HCEC 1CT (cell line): ENCODE measurements at places on chromosomes 1 and 21.

DNA sequence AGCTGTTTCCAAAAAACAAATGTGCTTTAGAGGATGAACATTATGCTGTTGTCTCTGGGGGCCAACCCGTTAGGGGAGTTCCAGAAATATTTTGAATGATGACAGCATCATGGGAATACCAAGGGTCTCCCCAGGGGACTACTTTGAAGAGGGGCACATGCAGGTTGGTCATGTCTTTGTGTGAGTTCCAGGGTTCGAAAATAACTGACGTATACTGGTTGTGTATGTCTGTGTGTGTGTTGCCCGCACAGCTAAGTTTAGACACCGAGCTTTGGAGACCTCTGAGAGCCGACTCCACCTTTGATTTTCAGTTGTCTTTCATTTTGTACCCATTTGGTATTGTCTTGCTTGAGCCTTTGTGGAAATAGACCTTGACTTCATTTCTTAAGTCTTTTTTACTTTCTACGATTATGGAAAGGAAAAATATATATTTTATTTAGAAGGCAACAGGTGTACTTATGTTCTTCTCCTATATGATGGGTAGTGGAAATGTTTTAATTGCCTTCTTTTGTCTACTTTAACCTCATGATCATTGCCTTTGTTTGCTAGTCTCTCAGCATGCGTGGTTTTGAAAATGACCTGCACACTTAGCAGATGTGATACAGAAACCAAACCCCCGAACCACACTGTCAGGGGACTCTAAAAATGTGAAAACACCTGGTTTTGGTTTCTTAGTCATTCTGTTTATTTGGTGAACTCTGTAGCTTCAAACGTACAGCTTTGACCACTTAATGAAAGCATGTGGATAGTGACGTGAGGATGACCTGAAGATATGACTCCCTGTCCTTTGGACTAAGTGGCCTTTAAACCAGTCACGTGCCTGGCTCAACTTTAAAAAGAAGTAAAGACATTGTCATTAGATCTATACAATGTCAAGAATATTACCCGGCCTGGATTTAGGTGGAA lies 56.5 kb downstream of the GALNT2 start:
- no peak for DNase-seq

GRCh38 chr21:36571556-36571955 lies 91.6 kb upstream of the CLDN14 start:
- DNase-seq = no peak

- DNase-seq = no peak
These were observed 53.4 kb downstream of the TMPRSS15 start for GRCh38 chr21:18350216-18350615.

DNA sequence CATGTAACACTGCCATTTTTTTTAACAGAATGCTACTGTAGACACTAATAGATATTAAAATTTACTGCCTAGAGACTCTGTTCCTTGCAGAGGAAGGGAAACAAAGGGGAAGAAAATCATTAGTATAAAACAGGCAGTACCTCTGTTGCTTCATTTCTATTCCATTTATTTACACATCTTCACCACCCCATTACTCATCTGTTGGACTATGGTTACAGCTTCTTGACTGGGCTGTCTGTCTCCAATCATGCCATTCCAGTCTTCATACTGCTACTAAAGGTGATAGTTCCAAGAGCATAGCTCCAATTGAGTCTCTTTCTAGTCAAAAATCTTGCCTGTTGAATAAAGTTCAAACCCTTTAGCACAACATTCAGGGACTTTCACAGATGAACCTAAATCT lies 22.2 kb upstream of the GPR25 start:
- DNase-seq = no peak

- peak; percentile 29 for DNase-seq
These were observed 107.8 kb upstream of the DMRTA2 start for GRCh38 chr1:50531027-50531426.

- no peak for DNase-seq
These were observed 2.0 kb downstream of the AK5 start for GRCh38 chr1:77283701-77284425.

DNA sequence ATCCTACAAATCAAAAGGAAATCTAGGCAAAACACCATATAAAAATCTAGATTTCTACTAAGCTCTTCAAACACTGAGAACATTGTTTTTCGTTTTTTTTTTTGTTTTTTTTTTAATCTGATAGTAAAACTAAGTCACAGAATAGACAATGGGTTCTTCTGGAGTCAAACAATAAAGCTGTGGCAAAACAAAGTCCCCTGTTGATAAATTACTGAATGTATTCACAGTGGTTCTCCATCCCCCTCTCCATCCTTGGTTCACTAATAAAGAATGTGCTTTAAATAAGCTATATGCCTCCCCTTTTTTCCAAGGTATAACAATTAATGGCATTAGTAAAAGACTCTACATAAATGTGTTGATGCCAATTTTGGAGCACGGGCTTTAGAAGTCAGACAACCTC lies 16.7 kb upstream of the ATP1B1 start:
- no peak for DNase-seq

GRCh38 chr1:154878371-154879037 lies 8.4 kb upstream of the KCNN3 start:
- DNase-seq = peak; percentile 59

GRCh38 chr1:239053279-239053678 lies 333.1 kb upstream of the CHRM3 start:
- no peak for DNase-seq

DNA sequence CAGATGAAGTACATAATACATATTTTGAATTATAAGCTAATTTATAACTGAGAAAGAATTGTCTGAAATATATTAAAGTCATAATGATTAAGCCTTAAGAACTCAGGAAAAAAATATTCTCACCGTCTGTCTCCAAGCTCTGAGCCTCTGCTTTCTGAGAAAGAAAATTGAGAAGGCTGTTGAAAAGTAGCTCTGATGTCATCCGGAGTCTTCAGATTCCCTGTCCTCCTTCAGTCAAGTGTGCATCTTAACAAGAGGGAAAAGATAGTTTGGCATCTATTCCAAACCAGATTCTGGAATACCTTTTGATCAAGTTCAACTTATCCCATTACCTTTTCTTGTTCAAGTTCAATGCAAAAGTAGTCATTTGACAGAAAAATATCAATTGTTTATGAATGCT lies 50.6 kb downstream of the NRIP1 start:
- DNase-seq = no peak

GRCh38 chr1:214010717-214011116 lies 22.9 kb downstream of the PROX1 start:
- no peak for DNase-seq

DNA sequence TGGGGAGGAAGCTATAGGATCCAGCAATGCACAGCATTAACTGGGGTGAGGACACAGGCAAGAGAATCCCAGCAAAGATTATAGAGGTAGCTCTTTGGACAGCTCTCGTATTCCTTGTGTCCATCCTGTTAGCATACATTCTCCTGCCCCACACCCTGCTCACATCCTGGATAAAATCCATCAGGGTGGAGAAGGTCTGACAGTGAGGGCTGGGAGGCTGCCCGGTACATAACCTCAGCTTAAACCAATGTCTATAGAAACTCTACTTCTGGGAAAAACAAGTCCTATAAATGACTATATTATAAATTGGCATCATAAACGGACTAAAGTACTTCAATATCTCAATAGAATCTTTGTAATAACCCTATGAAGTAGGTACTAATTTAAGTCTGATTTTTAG lies 36.8 kb upstream of the UBE2U start:
- DNase-seq = no peak

- no peak for DNase-seq
These were observed 21.4 kb downstream of the SLC16A1 start for GRCh38 chr1:112934577-112934976.

GRCh38 chr1:7940745-7941436 lies at the start of gene TNFRSF9:
Gene TNFRSF9 (minus strand): TSS chr1:7940839. CDS start chr1:7939994, 845 bp downstream.
- DNase-seq = peak; percentile 23

- peak; percentile 99 for DNase-seq
These were observed 71.4 kb downstream of the UCK2 start for GRCh38 chr1:165898837-165899236.

DNA sequence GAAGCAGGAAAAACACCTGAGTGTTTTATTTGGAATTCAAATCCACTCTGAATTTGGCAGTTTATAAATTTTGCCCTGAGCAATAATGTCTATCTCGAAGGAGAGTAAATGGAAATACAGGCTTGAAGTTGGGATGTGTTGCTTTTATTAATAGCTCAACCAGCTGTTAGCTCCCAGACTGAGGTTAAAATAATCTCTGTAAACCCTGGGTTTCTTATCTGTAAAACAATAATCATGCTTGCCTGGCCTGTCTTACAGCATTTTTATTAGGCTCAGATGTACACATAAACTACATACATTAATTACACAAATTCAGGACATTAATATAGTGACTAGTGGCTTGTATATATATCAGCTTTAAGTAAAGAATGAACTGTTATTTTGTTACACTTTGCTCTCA lies 148.5 kb downstream of the GALNT2 start:
- DNase-seq = no peak
